Activated naive CD4-positive, alpha-beta T cell treated with anti-CD3 and anti-CD28 coated beads, Interleukin-2, amount 50 U/mL, for 72 hours (primary cell): ENCODE measurements at places on chromosomes 12 and 14.

GRCh38 chr14:88599326-88599725, 36.5 kb downstream of the ZC3H14 start:
- no peak for DNase-seq

- DNase-seq: no peak
These were observed 8.8 kb downstream of the ART4 start for GRCh38 chr12:14834509-14834908.

GRCh38 chr12:62282057-62282774, 22.0 kb downstream of the USP15 start:
- DNase-seq: no peak

DNA sequence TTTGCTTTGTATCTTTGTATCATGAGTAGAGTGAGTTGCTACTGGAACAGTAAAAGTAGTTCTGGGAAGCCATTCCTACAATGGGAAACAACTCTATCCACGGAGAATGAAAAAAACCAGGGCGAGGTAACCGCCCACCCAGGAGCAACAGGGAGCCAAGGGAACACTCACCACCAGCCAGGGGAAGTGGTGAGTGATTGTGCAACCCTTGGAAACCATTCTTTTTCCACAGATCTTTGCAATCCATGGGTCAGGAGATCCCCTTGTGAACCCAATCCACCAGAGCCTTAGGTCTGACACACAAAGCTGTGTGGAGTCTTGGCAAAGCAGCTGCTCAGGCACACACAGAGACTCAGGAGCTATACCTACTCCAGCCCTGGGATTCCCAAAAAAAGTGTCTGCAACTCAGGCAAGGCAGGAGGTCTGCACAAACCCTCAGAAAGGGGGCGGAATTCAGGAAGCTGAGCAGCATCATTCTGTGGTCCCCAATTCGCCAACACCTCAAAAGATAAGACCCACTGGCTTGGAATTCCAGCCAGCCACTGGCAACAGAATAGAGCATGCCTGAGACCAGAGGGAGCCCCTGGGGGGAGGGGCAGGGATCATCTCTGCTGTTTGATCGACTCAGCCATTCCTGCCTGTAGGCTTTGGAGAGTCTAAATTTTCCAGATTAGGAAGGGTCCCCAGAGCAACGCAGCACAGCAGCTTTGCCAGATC, 52.1 kb upstream of the PPFIA2 start:
- DNase-seq: no peak

- DNase-seq: no peak
These were observed 18.7 kb upstream of the CREBL2 start for GRCh38 chr12:12592930-12593329.
